ENCODE measurements at places on chromosomes 13 and 19. TPM values are rescaled to one million over a fixed set of nuclear protein-coding genes. Genes with fewer than 3 reads are reported as not detected.

DNA sequence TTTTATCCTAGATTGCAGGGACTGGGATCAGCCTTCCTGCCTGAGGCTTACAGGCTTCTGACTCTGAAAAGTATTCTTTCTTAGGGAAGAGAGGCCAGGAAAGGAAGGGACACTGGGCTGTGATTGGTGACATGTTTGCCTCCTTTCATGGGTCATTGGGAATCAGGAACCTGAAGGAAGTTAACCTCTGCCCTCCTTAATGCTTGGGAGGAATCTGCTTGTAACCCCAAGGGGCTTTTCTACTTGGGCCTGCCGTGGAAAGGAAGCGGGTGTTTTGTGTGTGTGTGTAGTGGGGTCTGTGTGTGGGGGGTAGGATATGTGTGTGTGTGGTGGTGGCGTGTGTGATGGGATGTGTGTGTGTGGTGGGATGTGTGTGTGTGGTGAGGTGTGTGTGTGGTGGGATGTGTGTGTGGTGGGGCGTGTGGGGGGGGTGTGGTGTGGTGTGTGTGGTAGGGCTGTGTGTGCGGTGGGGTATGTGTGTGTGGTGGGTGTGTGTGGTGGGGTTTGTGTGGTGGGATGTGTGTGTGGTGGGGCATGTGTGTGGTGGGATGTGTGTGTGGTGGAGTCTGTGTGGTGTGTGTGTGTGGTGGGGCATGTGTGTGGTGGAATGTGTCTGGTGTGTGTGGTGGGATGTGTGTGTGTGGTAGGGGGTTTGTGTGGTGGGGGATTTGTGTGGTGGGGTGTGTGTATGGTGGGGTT is 41.3 kb upstream of the NPAS1 start:
- H3K4me1 ChIP-seq: peaks cover 35% of the 10 kb centered on the region
- no peak overlapping the region for H3K4me3 ChIP-seq
- no peaks in the 10 kb centered on the region for H3K36me3 ChIP-seq
- peak overlapping the region; percentile 83 for H3K27ac ChIP-seq
- H3K27me3 ChIP-seq: no peaks in the 10 kb centered on the region

- H3K4me1 ChIP-seq: peaks cover 6% of the 10 kb centered on the region
- H3K36me3 ChIP-seq: no peaks in the 10 kb centered on the region
- H3K27ac ChIP-seq: no peak overlapping the region
- H3K27me3 ChIP-seq: no peaks in the 10 kb centered on the region
- H3K4me3 ChIP-seq: no peak overlapping the region
Observed at GRCh38 chr13:30145709-30146367, 161.5 kb downstream of the KATNAL1 start.

GRCh38 chr13:101109005-101109404 is 307.3 kb downstream of the NALCN start:
- no peaks in the 10 kb centered on the region for H3K36me3 ChIP-seq
- no peak for DNase-seq
- H3K27me3 ChIP-seq: no peaks in the 10 kb centered on the region
- no peak overlapping the region for H3K4me3 ChIP-seq

DNA sequence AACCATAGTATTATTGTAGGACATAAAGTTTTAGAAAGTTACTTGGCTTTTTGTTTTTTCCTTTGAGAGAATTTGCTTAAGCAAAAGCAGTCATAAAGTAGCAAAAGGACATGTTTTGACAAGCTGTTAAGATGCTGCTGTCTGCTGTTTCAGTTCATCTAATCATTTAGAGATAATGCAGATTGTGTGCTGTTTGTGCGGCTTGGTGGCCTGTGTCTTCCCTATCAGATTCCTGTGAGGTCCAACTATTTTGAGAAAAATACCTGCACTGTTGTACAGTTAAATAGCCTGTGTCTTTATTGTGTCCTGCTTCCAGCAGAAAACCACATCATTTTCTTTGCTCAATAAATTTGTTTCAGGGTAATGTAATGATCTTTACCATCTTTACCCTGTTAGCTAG is 20.0 kb downstream of the UCHL3 start:
- no peak for DNase-seq
- H3K4me1 ChIP-seq: no peaks in the 10 kb centered on the region
- H3K27ac ChIP-seq: no peak overlapping the region

- no peaks in the 10 kb centered on the region for H3K27me3 ChIP-seq
- no peaks in the 10 kb centered on the region for H3K36me3 ChIP-seq
- H3K4me1 ChIP-seq: no peaks in the 10 kb centered on the region
Observed at GRCh38 chr13:67967031-67967430, 736.9 kb upstream of the PCDH9 start.

DNA sequence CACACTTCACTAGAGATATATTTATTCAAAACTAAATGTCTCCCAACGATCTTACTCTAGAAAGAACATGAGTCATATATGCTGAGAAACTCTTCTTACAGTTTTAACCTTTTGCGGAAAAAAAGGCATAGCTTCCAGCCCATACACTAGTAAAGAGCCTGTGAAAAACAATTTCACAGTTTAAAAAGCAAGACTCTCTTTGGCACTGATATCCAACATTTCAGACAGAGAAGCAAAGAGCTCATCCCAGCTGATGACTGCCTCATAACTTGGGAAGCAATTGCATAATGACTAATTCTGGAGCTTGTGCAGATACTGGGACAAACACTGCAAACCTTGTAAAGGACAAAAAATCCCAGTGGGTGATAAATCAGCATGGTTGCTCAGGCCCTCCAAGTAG is 88.0 kb downstream of the ENOX1 start:
- H3K36me3 ChIP-seq: no peaks in the 10 kb centered on the region
- no peak for DNase-seq
- no peaks in the 10 kb centered on the region for H3K27me3 ChIP-seq
- H3K4me3 ChIP-seq: no peak overlapping the region

DNA sequence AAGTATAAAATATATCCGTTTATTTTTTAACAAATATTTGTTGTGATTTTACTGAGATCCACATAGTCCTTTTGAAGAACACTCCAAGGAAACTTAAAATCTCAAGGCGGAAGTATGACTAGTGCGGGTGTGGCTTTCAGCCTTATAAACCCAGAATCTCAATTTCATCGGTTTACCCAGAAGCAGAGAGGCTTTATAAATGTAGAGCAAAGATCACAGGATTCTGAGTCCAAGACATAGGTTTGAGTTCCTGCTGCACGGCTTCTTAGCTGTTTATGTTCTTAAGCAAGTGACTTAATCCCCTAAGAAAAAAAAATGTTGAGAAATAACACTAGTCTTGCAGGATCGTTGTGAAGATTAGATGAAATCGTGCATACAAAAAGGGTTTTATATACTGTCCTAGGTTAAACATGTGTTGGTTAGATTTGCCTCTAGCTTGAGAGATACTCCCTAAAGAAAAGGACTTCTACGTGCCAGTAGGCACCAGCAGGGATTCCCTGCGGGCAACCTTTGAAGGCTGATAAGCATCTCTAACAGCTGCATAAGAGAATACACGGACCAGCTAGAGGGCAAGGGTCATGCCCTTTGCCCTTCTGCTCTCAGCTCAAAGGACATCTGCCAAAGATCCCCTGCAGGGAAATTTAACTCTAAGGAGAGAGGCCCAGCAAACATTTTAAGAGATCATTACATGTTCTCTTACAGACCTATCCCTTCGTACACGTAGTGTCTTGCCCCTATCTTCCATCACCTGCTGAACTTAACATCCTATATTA is 130.4 kb upstream of the MIR17HG start:
- DNase-seq: no peak
- no peaks in the 10 kb centered on the region for H3K27me3 ChIP-seq
- H3K36me3 ChIP-seq: no peaks in the 10 kb centered on the region
- no peak overlapping the region for H3K27ac ChIP-seq

- no peaks in the 10 kb centered on the region for H3K36me3 ChIP-seq
- H3K27ac ChIP-seq: no peak overlapping the region
- DNase-seq: no peak
- no peaks in the 10 kb centered on the region for H3K4me1 ChIP-seq
- H3K27me3 ChIP-seq: no peaks in the 10 kb centered on the region
Observed at GRCh38 chr13:59408738-59409137, 755.0 kb downstream of the DIAPH3 start.

- no peak overlapping the region for H3K27ac ChIP-seq
- H3K4me1 ChIP-seq: no peaks in the 10 kb centered on the region
- H3K4me3 ChIP-seq: no peak overlapping the region
- no peaks in the 10 kb centered on the region for H3K36me3 ChIP-seq
Observed at GRCh38 chr13:59950266-59950665, 213.5 kb downstream of the DIAPH3 start.

GRCh38 chr13:101452519-101453485 is at the start of gene ITGBL1:
ITGBL1 (plus strand) TSS chr13:101452675; CDS start chr13:101452834, 159 bp downstream.
- H3K4me1 ChIP-seq: peaks cover 34% of the 10 kb centered on the region
- H3K36me3 ChIP-seq: no peaks in the 10 kb centered on the region
- H3K4me3 ChIP-seq: peak within 1 kb of the TSS; percentile 76
- no peaks in the 10 kb centered on the region for H3K27me3 ChIP-seq
- DNase-seq: no peak
- H3K27ac ChIP-seq: peak within 1 kb of the TSS; percentile 86

GRCh38 chr13:97302611-97303010 is 80.5 kb downstream of the MBNL2 start:
- H3K4me3 ChIP-seq: no peak overlapping the region
- H3K27ac ChIP-seq: peak overlapping the region; percentile 100
- peaks cover 2% of the 10 kb centered on the region for H3K36me3 ChIP-seq
- no peak for DNase-seq
- peaks cover 89% of the 10 kb centered on the region for H3K4me1 ChIP-seq

- H3K27ac ChIP-seq: peak overlapping the region; percentile 12
- no peaks in the 10 kb centered on the region for H3K36me3 ChIP-seq
- H3K4me3 ChIP-seq: no peak overlapping the region
Observed at GRCh38 chr19:4362101-4362828, 18.9 kb downstream of the MPND start.

GRCh38 chr13:42064966-42065365 is 16.5 kb downstream of the DGKH start:
- H3K4me3 ChIP-seq: no peak overlapping the region
- no peaks in the 10 kb centered on the region for H3K4me1 ChIP-seq
- no peaks in the 10 kb centered on the region for H3K27me3 ChIP-seq
- no peak overlapping the region for H3K27ac ChIP-seq
- no peak for DNase-seq
- no peaks in the 10 kb centered on the region for H3K36me3 ChIP-seq

GRCh38 chr13:57857945-57858344 is 226.4 kb downstream of the PCDH17 start:
- H3K27ac ChIP-seq: no peak overlapping the region
- H3K4me1 ChIP-seq: no peaks in the 10 kb centered on the region
- H3K4me3 ChIP-seq: no peak overlapping the region
- H3K27me3 ChIP-seq: no peaks in the 10 kb centered on the region
- H3K36me3 ChIP-seq: no peaks in the 10 kb centered on the region

The IFI30 gene
- 39.7 TPM for total RNA-seq

The CALR3 gene
- total RNA-seq: not detected

The C13orf42 gene
- not detected for total RNA-seq

The CLC gene
- not detected for total RNA-seq

The P2RY11 gene
- 12.5 TPM for total RNA-seq

The CADM4 gene
- total RNA-seq: 2.7 TPM

The OVOL3 gene
- total RNA-seq: 0.44 TPM

The IPO5 gene
- 122 TPM for total RNA-seq

The ZNF599 gene
- total RNA-seq: 8.2 TPM
